ENCODE measurements at places on chromosomes 6 and 20.

GRCh38 chr6:148689168-148689567, 57.7 kb upstream of the UST start:
- no peak for DNase-seq

DNA sequence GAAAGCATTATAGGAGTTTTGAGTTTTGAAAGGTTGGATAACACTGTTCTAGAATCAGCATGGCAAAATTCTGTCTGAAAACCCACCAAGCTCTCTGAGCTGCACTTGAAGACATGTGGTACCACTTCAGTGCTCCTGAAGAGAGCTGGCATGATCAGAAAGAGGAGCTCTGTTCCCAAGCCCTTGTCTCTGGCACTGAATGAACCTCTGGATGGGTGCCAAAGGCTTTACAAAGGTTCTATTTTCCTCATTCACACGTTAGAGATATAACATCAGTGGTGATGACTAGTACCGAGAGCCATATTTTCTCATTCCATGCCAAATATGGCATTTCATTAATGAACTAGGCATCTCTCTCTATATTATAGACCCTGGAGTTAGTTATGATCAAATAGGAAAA, 301.8 kb upstream of the ID4 start:
- DNase-seq, result no peak

GRCh38 chr6:53517021-53517420, 27.9 kb downstream of the GCLC start:
- no peak for DNase-seq

GRCh38 chr6:52253494-52253893, 9.2 kb upstream of the IL17F start:
- no peak for DNase-seq

GRCh38 chr6:47495954-47496545, 18.5 kb downstream of the CD2AP start:
- no peak for DNase-seq

DNA sequence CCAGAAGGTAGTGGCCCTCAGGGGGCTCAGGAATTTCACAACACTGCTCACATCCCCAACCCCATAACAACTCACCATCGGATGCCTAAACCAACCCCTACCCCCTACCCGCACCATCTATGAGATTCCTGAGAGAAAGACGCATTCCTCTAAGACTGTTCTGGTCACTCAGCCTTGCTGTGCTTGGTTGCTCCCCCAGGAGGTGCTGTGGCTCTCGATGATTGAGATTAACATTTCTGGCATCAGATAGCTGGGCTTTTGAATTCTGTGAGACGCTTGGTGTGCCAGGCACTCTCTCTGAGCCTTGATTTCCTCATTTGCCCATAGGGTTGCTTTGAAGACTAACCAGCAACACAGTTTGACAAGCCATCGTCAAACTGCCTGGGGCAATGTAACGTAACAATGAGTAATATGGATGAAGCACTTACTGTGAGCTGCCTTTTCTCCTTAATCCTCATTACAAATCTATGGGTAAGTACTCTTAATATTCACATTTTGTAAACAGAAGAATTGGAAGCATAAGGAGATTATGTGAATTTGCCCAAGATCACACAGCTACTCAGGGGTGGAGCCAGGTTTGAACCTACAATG, 978 bp downstream of the WFDC6 start:
- DNase-seq, result no peak

- DNase-seq, result no peak
Observed at GRCh38 chr20:60255415-60255814, 297.2 kb downstream of the CDH26 start.

DNA sequence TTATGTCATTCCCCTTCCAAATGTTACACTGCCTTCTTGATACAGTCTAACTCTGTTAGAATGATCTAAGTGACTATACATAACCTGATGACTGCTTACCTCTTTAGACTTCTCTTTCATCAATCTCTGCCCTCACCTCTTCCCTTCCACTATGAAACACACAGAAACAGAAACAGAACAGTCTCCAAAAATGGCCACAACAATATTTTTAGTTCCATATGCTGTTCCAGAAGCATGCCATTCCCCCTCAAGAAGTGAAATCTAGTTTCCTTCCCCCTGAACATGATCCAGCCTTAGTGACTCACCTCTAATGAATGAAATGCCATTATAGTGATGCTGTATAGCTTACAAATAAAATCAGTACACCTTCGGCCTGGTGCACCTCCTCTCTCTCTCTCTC, 229.3 kb upstream of the TENT5A start:
- peak; percentile 82 for DNase-seq

DNA sequence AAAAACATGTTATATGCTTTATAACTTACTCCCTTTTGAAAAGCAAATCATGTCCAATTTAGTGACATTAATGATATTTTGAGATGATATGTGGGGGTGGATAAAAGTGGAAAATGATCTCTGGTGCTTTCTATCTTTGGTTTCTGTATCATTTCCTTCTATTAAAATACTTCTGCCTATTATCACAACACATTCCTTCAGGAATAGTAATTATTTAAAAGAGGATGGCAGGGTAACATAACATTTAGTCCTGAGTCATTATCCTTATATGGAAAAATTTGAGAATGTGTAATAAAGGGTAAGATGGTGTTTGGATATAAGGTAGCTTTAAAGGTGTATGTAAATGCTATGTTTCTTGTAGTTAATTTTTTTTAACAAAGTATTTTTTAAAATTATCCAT, 657.7 kb downstream of the PHF3 start:
- no peak for DNase-seq

- DNase-seq, result no peak
Observed at GRCh38 chr6:70270287-70271005, 32.4 kb downstream of the COL9A1 start.

- no peak for DNase-seq
Observed at GRCh38 chr20:1876975-1877608, 18.1 kb upstream of the SIRPA start.

- DNase-seq, result peak; percentile 90
Observed at GRCh38 chr6:422433-423054, 31.0 kb downstream of the IRF4 start.

DNA sequence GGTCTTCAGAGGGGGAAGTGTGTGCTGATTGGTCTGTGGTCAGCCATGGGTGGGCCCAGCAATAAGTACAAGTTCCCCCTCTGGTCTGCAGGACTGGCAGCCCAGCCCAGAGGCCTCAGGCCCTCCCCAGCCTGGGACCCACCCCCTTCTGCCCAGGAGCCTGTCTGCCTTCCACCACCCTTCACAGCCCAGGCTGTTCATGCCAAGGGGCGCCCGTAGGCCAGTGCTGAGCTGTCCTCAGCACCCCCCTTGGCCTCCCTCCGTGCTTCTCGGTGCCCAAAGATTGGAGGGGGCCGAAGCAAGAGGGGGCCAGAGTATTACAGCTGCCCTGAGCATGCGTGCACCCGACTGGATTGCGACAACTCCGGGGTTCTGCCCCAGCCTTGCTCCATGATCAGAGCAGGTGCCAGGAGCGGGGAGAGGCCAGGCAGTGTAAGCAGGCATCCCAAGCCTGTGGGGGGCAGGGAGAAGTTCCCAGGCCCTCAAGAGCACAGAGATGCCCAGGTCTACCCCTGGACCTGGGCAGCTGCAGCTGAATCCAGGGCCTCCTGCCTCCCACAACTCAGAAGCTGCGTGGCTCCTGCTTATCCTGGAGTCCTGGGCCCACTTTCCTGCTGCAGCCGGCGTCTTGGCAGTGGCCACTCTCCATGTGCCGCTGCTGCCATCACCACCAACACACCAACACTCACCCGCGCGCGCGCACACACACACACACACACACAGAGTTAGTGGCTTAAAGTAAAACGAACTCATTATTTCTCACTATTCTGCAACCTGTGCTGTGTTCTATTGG, 33.3 kb downstream of the CST9L start:
- DNase-seq, result no peak

GRCh38 chr20:63086421-63087235, 79.9 kb upstream of the BHLHE23 start:
- no peak for DNase-seq

- DNase-seq, result no peak
Observed at GRCh38 chr20:16861708-16862107, 113.5 kb downstream of the OTOR start.

DNA sequence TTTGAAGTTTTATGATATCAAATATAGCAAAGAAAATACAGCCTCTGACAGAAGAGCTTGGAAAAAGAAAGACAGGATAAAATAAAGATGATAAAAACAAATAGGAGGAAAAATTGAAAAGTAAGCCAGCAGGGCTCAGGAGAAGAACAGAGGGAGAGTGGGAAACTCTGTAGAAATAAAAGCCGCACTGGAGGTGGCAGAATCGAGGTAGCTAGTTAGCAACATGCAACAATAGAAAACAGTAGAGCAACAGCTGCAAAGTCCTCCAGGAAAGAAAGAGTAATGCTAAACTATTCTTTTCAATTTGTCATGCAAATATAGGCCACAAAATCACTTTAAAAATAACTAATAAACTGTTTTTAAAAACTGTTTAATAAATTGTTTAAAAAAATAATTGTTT, 28.8 kb downstream of the HBS1L start:
- no peak for DNase-seq

GRCh38 chr6:112113431-112113830, 26.0 kb downstream of the FAM229B start:
- no peak for DNase-seq

GRCh38 chr6:90480666-90481065, 106.2 kb downstream of the MAP3K7 start:
- DNase-seq, result no peak

DNA sequence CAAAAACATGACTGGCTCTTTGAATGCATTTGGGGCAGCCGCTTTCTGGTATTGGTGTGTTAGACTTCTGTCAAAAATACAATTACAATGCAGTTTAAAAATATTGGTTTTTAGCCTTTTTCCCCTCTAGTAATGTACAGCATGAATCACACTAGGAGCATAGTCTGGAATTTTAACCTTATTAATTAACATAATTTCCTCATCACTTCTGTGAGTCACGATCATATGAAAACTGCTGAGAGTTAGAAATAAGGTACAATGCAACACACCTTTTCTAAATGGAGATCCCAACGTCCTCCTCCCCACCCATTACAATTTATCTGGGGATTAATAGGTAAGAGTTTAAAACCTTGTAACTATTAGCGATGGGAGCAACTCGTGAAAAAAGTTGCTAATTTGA, 297.1 kb upstream of the RIMS1 start:
- DNase-seq, result no peak

GRCh38 chr6:32244270-32244669, 20.4 kb upstream of the NOTCH4 start:
- no peak for DNase-seq

DNA sequence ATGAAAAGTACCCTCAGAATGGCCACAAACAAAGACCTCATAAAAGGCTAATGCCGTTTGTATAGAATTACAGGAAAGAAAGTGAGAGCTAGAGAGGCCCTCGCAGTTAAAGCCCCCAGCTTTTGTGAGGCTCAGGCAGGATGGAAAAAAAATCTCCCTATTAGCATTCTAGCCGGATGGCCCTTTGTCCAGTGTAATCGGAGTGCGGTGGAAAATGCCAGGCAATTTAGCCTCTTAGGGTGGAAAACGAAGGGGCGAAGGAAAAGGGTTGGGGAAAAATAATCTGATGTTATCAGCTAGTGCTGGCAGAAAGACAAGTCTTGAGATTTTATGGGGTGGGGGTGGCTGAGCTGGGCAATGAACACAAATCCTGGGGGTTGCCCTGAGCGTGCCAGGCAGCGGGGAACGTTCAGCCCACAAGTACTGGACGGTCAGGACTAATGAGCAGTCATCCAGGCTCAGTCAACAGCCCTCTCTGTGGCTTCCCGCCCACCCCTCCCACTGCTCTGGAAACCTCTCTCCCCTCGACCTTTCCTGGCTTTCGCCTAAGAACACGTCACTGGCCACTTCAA, 92.4 kb downstream of the PSMG4 start:
- no peak for DNase-seq

DNA sequence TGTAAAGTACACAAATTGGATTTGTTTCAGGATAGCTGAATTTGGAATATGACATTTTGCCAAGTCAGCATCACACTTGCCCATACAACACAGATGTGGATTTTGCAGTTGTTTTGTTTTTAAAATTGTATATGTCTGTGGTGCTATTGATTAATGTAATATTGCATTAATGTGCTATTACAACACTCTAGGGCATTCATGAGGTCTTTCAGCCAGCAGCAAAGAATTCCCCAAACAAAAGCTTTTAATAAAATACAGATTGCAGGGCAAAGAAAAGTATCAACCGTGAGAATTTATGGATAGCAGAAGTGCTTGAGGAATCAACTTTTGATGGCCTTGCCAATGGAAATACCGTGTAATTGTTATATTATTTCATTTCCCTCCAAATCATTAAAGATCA, 144.9 kb downstream of the AIG1 start:
- DNase-seq, result no peak

DNA sequence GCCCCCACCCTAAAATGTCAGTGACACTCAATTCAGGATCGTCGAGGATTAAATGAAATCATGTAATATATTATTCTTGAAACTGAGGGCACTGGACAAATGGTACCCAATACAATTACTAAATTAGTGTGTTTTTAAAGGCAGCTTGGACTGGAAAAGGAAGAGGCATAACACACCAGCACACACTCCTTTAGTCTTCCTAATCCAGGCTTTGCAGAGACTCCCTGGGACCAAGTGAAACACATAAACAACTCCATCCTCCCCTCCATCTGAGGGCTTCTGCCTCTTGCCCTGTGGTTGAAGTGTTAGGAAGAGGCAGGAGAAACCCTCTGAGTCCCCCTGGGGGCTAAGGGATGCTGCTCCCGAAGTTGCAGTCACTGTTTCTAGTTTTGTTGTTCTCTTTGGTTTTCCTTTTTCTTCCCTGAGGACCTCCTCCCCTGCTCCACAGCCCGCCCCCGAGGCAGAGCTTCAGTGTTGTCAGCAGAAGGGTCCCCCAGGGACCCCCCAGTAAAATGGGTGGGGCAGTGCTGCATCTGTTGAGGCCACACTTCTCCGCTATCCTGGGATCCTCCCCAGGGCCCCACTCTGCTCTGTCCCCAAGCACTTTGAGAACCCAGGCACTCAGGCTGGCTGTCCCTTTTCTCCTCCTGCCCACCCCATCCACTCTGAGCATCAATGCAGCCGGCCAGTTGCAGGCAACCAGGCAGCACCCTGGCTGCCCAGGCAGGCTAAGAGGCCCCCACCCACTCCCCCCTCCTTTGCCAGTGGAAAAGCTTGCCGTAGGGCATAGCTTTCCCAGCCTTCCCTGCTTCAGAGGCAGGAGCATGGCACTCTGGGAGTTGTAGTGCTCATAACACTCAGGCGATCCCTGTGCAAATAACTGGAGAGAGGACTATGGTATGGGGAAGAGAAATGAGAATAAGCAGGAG, 5.9 kb downstream of the TMEM63B start:
- no peak for DNase-seq

DNA sequence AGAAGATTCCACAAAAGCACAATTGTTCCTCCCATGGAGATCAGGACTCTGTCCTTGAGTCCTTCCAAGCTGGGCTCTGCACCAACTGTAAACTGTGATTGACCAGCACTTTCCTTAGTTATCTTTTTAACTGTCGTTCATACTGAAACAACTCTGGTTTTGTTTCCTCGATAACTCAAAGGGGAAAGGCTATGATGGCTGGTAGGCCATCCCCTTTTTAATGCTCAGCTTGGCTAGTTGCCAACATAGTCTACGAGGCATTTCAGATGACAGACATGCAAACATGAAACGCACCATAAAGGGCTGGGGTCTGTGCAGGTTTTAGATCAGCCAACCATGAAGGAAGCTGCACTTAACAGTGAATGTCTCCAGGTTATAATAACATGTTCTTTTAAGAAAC, 497.1 kb upstream of the ARID1B start:
- DNase-seq, result no peak

GRCh38 chr6:153435787-153436186, 304.7 kb upstream of the RGS17 start:
- DNase-seq, result no peak

- no peak for DNase-seq
Observed at GRCh38 chr6:99467509-99468106, 42.5 kb upstream of the PNISR start.
